ENCODE measurements at places on chromosomes 2 and 18.

DNA sequence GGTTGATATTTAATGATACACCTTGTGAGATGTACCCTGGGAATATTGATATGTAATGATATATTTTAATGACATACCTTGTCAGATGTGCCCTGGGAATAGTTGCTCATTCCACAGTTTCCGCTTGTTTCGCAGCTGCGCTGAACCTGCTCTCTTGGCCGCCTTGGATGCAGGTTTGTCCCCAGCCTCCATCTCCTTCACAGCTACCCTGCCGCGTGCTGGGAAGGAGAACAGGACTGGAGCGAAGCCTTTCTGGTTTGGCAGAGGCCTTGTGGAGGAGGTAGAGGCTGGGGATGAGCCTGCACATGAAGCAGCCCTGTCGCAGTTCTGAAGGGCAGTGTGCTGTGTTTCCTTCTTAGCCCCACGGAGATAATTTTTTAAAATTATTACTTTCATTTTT lies 14.6 kb downstream of the ATG4B start:
- DNase-seq: no peak

- DNase-seq: no peak
Measured at GRCh38 chr18:55452123-55452611, 135.8 kb downstream of the TCF4 start.

GRCh38 chr2:181680937-181681811 lies 857 bp upstream of the NEUROD1 start:
- no peak for DNase-seq

DNA sequence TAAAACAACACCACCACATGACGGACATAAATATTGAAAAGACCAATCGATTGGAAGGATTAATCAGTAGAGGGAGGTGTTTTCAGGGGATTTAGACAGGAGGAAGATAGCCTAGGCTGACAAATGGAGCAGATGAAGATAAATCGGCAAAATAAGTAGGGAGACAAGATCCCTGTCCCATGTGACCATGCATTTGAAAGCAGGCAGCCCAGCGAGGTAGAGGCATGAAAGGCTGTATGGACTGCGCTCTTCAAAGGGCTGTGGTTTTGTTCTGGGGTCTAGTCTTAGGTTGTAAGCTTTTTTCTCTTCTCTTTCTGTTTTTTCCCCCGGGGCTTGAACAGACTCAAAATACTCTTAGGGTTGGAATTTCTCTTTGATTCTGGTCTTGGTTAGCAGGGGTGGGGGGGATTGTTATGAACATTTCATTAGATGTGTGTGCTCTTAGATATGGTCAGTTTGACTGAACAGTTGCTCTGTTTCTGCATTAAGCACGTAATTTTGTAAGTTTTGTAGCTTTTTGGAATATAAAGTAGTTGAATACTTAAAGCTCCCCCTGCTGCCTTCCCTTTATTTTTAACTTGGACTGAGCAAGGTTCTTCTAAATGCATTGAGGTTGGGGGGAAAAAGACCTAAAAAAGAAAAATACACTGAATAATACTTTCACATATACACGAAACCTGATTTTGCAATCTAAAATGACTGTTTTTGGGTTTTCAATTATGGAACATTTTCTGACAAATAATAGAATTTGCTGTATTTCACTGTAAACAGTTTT lies 32.2 kb downstream of the ZNF532 start:
- DNase-seq: no peak

All from GM19239 (cell line).